NCI-H187 (cell line): ENCODE measurements at places on chromosomes 1 and 21.
A peak's percentile ranks its signal among the peaks of the same experiment; 100 is the strongest.

DNA sequence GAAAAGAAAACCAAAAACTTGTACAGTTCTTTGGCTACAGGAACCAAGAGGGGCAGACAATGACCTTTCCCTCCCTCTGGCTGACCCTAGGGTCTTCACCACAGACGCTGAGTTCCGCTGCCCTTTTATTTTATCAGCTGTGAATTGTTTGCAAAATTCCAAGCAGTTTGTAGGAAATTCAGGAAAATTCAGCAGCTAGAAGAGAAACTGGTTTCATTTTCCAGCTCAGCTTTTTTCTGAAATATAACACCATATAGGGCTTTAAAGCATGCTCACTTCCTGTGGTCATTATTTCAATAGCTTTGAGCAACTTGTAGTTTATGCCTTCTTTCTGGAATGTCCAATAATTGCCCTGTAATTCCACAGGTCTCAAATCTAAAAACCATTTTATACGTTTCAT is 5.5 kb upstream of the PIK3R3 start:
- no peak for DNase-seq

GRCh38 chr1:91568261-91568660 is 67.6 kb downstream of the CDC7 start:
- no peak for DNase-seq

- no peak for DNase-seq
Measured at GRCh38 chr1:184152434-184152898, 100.9 kb downstream of the TSEN15 start.

DNA sequence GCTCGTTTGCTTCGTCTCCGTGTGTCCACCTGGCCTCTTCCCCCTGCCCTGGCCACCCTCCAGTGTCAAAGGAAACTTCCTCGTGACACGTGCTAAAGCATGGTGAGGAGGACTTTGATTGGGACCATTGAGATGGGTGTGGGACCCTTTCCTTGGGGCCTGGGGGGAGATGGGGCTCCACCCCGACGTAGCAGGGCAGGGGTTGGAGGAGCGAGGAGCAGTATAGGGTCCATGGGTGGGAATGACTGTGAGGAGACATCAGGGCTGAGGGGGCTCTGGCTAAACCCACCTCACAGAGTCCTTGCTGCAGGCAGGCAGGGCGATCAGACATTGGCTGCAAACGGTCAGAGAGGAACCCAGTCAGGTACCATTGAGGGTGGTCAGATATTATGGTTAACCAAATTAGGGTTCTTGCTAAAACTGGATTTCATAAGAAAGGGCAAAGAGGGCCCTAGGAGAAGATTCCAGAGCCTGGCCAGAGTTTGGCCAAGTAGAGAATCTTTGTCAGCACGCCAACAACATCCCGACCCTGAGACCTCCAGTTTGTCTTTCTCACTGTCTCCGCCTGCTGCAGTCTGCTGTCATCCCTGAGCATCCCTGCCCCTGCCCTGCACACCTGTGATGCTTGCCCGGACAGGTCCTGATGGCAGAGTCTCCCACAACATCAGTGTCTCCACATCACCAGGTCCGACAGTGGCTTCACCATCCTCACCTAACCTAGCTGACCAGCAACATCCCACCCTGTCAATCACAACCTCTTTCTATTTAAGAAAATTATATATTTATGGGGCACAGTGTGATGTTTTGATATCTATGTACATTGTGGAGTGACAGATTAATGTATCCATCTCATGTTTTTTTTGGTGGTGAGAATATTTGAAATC is 8.0 kb downstream of the RNF187 start:
- DNase-seq: no peak

- DNase-seq: no peak
Measured at GRCh38 chr1:41742219-41742618, 176.5 kb downstream of the HIVEP3 start.

DNA sequence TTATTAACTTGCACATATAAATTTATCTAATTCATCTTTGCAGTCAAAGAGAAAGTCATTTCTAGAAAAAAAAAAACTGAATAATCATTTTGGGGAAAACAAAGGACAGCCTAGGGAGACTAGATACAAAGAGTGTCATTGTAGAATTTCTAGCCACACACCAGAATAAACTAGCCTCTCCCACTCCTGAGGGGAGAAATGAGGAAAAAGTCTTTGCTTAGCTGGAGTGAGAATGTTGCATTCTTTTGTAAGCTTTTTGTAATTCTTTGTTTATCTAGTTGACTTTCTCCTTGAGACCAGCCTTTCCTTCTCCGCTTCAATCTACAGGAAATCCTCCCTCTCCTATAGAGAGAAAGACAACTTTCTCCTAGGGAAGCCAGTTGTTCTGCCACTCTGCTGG is 15.9 kb upstream of the CGN start:
- no peak for DNase-seq

- no peak for DNase-seq
Measured at GRCh38 chr1:94731891-94732290, 88.3 kb upstream of the SLC44A3 start.

DNA sequence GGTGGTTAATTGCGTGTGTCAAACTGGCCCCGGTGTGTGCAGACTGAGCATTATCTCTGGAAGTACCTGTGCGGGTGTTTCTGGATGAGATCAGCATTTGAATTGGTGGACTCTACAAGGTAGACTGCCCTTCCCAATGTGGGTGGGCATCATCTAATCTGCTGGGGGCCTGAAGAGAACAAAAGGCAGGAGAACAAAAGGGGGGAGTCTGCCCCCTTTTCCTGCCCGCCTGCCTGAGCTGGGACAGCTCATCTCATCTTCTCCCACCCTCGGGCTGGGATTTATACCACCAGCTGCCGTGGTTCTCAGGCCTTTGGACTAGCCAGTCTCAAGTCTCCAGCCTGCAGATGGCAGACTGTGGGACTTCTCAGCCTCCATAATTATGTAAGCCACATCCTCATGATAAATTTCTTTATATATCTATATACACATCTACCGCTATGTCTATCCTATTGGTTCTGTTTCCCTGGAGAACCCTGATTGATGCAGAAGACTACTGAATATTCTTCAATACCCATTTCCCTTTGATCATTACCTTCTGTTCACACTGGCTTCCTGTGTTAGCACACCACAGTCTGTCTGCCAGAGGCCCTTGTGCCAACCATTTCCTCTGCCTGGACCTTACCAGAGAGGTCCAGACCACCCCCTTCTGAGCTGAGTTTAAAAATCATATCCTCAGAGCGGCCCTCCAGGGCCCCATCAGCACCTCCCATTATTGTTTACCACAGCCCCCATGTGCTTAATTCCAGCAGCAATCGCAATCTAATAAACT is 25.2 kb downstream of the RCAN1 start:
- DNase-seq: no peak

DNA sequence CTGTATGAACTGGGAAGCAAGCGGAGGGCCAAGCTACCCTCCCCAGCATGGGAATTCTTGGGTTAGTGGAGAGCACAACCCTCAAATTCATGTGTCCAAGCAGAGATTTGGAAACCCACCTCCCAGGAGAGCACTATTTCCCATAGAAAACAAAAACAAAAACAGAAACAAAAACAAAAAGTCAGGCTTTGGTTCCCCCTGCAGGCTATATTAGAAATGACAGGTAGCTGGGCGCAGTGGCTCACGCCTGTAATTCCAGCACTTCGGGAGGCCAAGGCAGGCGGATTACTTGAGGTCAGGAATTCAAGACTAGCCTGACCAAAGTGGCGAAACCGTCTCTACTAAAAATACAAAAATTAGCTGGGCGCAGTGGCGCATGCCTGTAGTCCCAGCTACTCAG is 10.8 kb downstream of the MINDY1 start:
- DNase-seq: no peak

DNA sequence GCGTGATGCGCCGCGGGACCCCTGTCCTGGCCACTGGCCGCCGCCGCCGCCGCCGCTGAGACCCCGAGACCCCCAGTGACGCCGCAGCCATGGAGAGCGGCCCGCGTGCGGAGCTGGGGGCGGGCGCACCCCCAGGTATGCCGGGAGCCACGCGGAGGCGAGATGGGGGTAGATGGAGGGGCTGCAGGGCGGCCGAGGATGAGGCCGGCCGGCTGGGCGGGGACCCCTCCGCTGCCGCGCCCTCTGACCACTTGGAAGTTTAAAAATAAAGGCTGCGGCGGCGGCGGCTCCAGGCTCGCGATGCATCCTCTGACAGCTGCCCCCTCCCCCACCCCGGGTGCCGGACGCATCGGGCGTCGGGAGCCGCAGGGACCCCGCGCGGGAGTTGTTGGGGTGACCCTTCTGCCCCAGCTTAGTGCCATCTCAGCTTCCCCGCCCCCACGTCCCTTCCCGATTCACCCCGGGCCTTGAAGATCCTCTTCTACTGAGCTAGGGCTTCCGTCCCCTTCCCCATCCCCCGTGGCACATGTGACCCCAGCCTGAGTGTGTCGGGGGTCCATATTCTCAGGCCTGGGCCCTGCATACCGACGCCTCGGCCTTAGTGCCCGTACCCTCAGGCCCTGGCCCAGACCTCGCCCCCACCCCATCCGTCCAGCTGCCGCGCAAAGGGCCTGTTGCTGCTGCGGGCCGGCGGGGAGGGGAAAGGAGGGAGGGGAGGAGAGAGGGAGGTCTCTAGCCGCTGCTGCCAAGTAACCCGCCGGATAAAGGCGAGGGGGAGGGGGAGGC is 562 bp downstream of the MAP7D1 start:
- DNase-seq: peak; percentile 32

DNA sequence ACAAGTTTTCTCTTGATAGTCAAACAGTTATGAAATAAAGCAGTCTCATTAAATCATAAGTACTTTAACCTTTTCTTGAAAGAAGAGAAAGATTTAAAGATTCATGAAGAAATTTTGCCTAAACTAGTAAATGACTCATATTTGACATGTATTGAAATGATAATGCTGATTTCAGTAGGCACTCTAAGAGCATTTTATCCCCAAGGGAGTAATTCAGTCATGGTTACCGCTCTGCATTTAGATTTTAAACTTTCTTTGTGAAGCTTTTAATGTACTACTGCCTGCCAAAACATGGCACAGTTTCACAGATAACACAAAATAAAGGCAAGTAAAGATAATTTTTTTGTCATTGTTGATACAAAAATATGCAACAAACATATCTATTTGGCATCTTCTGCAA is 6.8 kb downstream of the USH2A start:
- no peak for DNase-seq

DNA sequence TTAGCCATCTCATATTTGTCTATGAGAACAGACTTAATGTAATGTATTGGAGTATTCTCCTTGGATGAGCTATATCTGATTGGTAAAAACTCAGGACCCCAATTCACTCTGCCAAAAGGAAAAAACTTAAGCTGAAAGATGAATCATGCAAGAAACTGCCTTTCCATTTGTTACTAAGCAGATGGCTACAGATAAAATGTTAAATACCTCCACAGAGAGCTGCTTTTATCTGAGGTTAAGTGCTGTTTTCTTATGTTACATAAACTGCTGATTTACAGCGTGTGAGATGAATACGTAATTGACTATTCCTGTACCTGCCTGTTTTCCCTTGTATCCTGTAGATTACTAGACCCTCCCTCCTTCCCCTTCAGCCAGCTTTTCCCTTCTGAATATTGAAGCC is 49.3 kb downstream of the CLCA4 start:
- DNase-seq: no peak

GRCh38 chr1:33137800-33138199 is 44.0 kb downstream of the TRIM62 start:
- no peak for DNase-seq

DNA sequence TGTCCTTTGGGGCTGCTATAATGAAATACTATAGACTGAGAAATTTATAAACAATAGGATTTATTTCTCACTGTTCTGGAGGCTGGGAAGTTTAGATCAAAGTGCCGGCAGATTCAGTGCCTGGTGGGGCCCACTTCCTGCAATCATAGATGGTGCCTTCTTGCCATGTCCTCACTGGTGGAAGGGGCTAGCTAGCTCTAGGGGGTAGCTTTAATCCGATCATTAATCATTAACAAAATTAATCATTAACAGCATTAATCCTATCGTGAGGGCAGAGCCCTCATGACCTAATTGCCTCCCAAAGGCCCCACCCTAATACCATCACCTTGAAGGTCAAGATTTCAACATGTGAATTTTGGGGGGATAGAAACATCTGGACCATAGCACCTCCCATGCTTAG is 124.3 kb downstream of the TRABD2B start:
- no peak for DNase-seq

GRCh38 chr1:226149806-226150205 is 36.7 kb downstream of the ACBD3 start:
- DNase-seq: no peak

GRCh38 chr21:41987310-41987709 is 22.9 kb downstream of the ZBTB21 start:
- no peak for DNase-seq

DNA sequence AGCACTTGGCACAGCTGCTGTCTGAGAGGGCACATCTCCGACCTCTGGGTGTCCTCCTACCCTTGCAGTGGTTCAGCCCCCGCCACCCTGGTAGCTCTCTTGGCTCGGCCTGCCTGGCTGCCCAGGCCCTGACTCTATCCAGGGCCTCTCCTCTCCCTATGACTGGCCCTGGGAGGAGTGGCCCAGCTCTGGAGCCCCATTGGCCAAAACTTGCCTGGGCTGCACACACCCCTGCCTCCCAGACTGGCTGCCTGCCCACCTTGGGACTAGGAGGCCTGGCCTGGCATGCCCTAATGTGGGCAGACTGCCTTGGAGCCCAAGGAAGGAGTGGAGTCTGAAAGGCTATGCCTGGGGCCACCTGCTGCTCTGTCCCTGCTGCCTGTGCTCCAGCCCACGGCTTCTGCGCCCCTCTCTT is 33.6 kb downstream of the ACOT11 start:
- no peak for DNase-seq

GRCh38 chr1:158391099-158391498 is 8.2 kb downstream of the OR10T2 start:
- DNase-seq: no peak

DNA sequence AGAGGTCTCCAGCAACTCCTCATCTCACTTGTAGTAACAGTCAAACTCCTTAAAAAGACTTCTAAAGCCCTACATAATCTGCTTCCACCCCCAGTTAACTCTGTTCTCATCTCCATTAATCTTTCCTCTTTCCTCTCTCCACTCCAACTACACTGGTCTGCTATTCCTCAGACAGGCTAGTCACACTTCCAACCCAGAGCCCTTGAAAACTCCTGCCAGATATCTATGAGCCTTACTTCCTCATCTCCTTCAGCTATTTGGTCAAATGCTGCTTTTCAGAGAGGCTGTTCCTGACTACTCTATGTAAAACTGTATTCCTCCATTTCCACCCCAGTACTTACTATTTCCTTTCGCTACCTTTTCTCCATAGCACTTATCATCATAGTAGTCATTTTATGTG is 24.4 kb downstream of the PCP4L1 start:
- no peak for DNase-seq

DNA sequence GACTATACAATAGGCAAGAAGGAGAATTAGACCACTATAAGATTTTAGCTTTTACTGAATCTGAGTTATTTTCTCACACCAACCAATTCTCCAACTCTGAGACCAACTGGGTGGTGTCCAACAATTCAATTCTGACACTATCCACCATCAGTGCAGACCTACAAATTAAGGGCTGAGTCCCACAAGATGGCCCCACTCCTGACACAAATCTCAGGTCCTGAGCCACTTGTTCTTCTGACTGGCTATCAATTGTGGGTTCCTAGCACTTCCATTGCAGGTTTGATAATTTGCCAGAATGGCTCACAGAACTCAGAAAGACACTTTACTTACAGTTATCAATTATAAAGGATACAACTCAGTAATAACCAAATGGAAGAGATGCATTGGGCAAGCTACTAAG is 6.7 kb downstream of the ERO1B start:
- no peak for DNase-seq

- no peak for DNase-seq
Measured at GRCh38 chr1:87338566-87338965, 9.9 kb downstream of the LMO4 start.
